ENCODE measurements at places on chromosomes 13 and 19. TPM values are rescaled to one million over a fixed set of nuclear protein-coding genes. Genes with fewer than 3 reads are reported as not detected.

GRCh38 chr13:55816976-55817601 lies 1323.6 kb upstream of the PRR20A start:
- no peak for DNase-seq

GRCh38 chr19:16136185-16136999 lies 7.1 kb upstream of the HSH2D start:
- no peak for DNase-seq

DNA sequence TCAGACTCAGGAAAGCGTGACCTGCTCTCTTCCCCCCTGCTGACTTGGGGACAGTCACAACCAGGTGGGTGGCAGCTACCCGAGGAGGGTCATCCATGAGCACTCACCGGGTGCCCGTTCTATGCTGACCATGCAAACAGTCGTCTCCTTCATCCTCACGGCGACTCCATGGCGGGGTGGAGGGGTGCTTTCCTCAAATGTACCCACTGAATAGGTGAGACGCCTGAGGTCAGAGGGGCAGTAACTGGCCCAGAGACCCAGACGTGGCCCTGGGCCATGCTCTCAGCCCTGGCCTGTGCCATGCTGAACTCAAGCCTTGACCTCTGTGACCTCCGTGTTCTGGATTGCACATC lies 59.2 kb upstream of the TPM4 start:
- no peak for DNase-seq

ZNF416 gene
- total RNA-seq, result 11.4 TPM

DNA sequence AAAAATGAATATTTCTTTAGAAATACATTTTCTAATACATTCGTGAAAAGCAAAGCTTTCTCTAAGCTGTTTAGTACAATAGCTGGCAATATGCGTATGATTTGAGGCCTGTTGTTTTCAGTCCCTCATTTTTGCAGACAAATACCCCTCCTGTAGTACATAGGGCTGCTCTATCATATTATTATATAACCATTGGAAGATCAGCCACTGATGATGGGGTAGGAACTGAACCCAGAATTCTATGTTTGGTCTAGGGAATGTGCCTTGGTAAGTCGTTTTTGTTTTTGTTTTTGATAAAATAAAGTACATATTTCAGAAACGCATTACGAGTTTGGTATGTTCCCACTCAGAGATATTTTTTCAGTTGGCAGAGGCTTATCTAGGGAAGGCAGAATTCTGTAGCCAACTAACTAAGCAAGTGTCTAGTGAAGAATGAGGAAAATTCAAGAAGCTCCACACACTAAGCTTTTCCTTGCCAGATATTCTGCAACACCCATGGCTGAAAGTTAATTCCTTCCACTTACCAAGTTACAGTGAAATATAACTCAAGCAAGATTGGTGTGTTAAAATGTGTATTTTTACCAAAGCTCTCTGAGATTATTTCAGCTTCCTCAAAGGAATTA lies 656.9 kb upstream of the MIR17HG start:
- no peak for DNase-seq

GJA3 gene
- total RNA-seq, result 0.92 TPM
